ENCODE measurements at places on chromosomes 2 and 18.
A peak's percentile ranks its signal among the peaks of the same experiment; 100 is the strongest.

DNA sequence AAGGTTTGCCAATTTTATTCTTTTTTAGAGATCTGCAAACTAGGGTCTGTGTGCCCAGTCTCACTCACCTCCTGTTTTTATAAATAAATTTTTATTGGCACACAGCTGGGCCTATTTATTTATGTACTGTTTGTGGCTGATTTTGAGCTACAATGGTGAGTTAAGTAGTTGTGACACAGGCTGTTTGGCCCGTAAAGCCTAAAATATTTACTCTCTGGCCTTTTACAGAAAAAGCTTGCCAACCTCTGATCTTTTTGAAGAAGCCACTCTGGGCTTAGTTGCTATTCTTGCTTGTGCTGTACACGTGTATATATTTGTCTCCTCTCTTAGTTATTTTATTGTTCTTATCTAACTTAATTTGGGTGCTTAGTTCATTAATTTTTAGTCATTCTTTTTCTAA is 14.5 kb downstream of the NAB1 start:
- no peak for DNase-seq

GRCh38 chr2:162330881-162331280 is 12.4 kb upstream of the IFIH1 start:
- DNase-seq: no peak

DNA sequence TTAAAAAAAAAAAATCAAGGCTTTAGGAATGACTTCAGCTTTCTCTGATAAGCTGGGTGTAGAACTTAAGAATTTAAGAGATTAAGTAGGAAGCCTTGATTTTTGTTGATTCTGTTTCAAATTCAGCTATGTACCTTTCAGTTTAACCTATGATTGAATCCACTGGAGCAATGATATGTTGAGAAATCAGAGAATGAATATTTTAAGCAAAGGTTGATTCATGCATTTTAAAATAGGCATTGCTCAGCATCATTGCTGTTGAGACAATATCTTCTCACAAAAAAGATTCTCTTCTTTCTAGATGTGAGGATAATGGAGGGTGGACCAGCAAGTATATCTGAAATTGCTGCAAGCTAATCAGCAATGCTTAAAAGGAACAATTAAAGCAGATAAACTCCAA is 109.8 kb downstream of the MAP3K20 start:
- DNase-seq: no peak

GRCh38 chr2:80499095-80499494 is 194.5 kb upstream of the LRRTM1 start:
- DNase-seq: peak; percentile 54

GRCh38 chr18:68121308-68121707 is 593.6 kb downstream of the TMX3 start:
- DNase-seq: no peak

DNA sequence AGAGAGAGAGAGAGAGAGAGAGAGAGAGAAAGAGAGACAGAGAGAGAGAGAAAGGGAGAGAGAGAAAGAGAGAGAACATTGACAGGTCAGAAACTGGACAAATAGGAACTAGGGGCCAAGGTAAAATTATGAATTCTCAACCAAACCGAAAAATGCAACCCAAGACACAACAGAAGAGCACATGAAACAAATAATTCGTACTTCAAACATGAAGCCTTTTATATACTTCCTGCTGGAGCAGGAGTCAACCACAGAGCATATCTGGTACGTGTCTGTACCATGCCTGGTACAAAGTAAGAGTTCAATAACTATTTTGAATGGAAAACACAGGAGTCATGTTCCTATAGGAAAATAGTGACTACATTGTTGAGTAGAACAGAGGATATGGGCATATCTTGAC is 6.5 kb upstream of the VPS54 start:
- no peak for DNase-seq

- no peak for DNase-seq
Measured at GRCh38 chr18:25243754-25244153, 108.2 kb downstream of the ZNF521 start.

DNA sequence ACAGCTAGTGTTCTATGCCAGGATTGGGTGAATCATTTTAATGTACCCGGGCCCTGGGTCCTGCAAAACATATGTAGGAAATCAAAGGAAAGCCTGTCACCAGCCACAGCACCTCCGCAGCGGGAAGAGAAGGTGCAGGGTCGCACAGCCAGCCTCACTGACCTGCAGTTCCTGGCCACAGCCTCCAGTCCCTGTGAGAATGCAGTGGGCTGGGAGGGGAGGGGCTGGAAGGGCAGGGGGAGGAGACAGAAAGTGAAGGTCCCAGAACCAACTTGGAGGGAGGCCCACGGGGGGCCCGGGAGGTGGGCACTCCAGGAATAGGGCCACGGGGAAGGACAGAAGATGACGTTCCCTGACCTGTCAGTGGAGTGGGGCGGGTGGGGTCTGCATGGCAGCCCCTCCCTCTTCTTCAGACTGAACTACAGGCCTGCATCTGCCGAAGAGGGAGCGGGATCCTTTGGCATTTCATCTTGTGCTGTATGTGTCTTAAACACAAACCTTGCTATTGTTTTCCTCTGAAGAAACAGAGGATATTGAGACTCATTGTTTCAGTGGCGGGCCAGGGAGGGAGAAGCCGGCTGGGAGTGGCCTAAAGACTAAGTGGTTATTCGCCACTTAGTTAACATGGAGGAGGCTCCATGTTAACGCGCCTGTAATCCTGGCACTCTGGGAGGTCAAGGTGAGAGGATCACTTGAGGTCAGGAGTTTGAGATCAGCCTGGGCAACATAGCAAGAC is 7.5 kb downstream of the MAL start:
- DNase-seq: no peak

DNA sequence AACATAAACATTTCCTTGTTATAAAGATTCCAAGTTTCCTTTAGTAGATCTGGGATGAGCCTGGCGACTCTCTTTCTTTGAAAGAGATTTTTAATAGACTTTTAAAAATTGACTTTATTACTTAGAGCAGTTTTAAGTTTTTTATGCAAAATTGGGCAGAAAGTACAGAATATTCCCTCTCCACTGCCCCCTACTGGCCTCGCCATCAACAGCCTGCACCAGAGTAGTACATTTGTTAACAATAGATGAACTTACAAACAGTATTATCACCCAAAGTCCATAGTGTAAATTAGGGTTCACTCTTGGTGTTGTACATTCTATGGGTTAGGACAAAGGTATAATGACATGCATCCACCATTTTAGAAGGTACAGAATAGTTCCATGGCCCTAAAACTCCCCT is 3.9 kb downstream of the MAP3K19 start:
- DNase-seq: peak; percentile 1

GRCh38 chr2:1891147-1891546 is 146.8 kb upstream of the PXDN start:
- no peak for DNase-seq
